Naive B cell (primary cell): ENCODE measurements at places on chromosomes 7 and 10. TPM values are rescaled to one million over a fixed set of nuclear protein-coding genes. Genes with fewer than 3 reads are reported as not detected.

The UFSP1 gene
- 0.41 TPM for polyA plus RNA-seq

The NPC1L1 gene
- not detected for polyA plus RNA-seq

The MLXIPL gene
- not detected for polyA plus RNA-seq

The HYAL4 gene
- polyA plus RNA-seq = not detected

The WNT2 gene
- not detected for polyA plus RNA-seq

The SLC18A2 gene
- not detected for polyA plus RNA-seq

The ITPRID1 gene
- polyA plus RNA-seq = not detected
